Right hindlimb (tissue), 1 donor: ENCODE measurements at places on chromosomes 1 and 21.

- no peak for DNase-seq
Observed at GRCh38 chr1:110011527-110012041, 22.8 kb upstream of the STRIP1 start.

DNA sequence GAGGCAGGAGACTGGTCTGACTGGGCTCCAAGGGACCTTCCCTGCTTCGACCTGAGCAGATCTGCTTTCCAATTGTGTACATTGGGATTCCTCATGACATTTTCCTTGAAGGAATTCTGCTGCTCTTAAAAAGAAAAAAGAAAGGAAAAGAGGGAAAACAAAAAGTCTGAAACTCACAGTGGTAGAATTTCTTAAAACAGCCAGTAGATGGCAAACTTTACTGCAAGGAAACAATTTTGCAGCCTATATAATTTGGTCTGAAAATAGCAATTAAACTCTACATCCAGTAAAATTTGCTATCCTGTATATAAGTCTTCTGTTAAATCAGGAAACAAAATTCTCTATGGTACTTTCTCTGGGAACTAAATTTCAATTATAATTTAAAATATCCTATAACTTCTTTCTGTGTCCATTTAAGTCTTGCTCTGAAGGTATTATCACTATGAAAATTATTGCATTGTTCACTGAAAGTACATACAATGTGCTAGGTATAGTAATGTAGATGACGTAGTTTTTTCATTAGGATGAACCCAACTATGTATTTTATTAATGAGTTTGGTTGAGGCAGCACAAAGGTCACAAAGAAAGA, 59.8 kb downstream of the CRB1 start:
- DNase-seq, result no peak

DNA sequence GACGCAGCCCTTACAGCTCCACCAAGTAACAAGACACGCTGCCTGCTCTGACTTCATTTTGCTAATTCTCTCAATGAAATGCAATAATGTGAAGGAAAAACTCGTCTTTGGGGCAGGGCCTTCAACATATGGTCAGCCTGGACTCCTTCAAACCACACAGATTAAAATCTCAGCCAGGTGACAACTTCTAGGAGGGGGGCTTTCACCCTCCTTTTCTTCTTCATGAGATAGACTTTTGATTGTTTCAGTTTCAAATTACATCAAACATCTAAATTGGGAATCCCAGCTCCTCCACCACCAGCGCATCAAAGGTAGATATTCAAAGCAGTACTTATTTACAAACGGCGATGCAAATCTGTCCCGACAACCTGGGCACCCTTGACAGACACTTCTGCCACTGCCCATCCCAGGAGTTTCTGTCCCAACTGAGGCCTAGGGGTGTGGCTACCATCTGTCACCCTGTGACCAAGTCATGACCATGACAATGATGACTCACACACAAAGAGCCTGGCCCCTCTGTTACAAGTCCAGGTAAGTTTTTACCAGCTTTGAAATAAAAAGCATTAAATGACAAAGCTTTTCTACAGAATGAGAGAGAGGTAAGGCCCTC, 29.7 kb downstream of the SSBP3 start:
- DNase-seq, result no peak

DNA sequence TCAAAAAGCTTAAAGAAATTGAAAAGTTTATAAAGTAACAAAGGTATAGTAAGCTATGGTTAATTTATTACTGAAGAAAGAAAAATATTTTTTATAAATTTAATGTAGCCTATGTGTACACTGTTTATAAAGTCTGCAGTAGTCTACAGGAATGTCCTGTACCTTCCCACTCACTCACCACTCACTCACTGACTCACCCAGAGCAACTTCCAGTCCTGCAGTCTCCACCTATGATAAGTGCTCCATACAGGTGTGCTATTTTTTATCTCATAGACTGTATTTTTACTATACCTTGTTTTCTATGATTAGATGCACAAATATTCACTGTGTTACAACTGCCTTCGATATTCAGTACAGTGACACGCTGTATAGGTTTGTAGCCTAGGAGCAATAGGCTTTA, 106.6 kb downstream of the NR5A2 start:
- no peak for DNase-seq

DNA sequence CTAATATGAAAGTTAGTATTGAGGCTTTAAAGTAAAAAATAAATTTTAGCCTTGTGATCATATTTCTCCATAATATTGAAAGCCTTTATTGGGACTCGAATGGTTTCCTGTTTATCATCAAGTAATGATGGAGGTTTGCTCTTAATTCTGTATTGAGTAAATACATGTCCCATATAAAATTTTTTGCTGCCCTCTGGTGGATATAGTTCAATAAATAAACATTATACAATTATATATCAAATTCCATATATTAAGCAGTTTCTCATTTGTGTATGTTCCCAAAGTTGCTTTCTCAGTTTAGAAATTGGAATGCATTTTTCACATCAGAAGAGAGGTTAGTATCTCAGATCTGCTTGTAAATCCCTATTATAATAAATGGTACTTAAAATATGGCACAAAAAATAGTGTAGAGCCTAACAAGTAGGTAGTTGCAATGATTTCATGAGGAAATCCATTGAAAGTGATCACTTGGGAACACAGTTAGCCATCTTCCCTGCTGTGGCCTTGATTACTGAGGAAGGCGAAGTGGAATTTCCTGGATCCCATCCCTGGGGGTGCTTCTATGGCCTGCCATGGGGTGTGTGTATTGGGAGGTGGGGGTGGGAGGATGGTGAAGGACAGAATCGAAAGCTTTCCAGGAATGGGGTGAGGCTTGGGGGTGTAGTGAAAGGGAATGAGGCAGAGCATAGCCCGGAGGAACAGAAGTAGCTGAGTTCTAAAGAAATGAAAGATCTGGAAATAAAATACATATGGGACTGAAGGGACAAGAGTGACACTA, 84.1 kb upstream of the C21orf91 start:
- no peak for DNase-seq

- peak; percentile 64 for DNase-seq
Observed at GRCh38 chr1:229514578-229515275, 6.6 kb upstream of the NUP133 start.

- no peak for DNase-seq
Observed at GRCh38 chr21:31943561-31943960, 70.7 kb downstream of the HUNK start.

- no peak for DNase-seq
Observed at GRCh38 chr1:218931324-218931723, 242.4 kb upstream of the LYPLAL1 start.

DNA sequence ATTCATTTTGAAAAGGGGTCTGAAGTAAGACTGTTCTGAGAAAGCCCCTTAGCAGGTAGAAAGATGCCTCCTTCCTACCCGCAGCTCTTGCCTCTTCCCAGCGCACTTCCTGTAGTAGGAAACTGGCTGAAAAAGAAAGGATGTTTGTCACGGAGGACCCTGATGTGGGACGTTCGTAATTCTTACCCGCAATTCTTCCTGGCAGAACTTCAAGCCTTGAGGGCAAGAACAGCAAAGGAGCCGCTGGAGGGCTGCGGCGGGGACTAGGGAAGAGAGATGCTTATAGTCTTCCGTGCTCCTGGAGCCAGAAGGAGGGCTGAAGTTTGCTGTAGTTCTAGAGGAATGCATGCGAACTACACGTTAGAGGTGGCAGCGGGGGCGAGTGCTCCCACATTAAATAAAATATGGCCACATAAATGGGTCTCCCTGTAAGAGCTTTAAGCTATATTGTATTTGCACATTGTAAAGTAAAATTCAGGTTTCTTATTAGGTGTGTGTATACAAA, 6.3 kb downstream of the C1orf53 start:
- no peak for DNase-seq

- peak; percentile 58 for DNase-seq
Observed at GRCh38 chr21:29155118-29155932, 24.9 kb downstream of the MAP3K7CL start.

DNA sequence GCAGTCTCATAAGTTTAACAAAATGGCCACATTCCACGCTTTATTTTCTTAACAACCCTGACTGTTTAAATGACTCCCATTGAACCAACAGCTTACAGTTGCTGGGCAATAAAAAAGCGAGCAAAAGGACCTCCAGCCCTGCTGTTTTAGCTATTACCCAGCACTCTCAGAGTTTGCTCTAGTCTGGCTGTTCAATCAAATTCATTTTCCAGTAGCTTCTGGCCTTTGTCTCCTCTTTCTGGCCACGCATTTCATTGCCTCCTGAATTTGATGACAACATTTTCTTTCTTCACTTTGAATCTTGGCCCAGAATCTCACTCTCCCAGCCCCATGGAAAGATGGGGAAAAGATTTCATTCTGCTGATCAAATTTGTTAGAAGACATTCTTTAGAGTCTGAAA, 44.1 kb upstream of the DOCK7 start:
- peak; percentile 67 for DNase-seq

- DNase-seq, result no peak
Observed at GRCh38 chr1:170886460-170886859, 48.9 kb upstream of the MROH9 start.

GRCh38 chr1:65691152-65691900, 101.4 kb upstream of the PDE4B start:
- peak; percentile 55 for DNase-seq

GRCh38 chr1:86101616-86102015, 55.0 kb downstream of the COL24A1 start:
- DNase-seq, result no peak

DNA sequence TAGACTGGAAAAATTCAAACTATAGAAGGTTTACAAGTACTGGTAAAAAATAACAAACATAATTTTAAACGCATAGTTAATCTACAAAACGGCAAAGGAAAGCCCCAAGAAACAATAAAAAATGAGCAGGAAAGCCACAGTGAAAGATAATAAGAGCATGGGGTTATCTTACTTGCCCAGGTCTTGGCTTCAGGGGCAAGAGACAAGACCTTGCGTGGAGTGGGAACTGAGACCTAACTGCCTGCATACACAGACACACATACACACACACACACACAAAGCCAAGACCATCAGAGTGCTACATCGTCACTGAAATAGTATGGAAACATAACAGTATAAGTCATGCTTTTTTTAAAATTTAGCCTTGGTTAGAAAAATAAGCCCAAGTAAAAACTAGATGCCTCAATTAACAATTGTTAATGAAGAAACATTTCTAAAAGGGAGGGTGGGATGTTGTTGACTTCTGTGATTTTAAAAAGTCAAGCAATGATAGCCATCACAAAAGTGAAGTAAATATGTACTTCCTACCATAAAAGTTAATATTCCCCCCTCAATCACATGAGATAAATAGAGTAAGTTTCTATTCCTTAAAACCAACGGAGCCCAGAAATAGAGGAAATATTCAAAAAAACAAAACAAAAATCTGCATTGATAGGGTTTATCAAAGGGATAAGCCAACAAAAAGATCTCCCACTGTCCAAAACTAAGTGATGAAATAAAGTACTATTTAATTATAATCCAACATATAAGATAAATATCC, 29.4 kb upstream of the CRP start:
- DNase-seq, result no peak

GRCh38 chr1:8736927-8737326, 80.5 kb downstream of the RERE start:
- DNase-seq, result no peak

GRCh38 chr1:154759196-154759595, 110.9 kb downstream of the KCNN3 start:
- DNase-seq, result no peak

DNA sequence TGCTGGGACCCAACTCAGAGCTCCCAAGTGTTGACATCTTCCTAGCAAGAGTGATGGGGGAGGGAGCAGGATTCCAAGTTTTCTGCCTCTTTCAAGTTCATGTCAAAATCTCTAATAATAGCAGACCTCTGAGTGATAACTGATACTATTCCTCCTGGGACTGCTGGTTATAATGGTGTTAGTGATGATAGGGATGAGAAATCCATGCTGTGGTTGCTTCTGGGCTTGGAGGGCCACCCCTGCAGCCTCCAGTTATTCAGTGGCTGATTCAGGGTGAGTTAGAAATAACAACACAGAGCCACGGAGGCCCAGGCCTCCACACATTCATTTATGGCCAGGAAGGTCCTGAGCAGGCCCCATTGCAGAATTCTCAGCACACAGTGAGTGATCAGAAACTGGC, 40.6 kb upstream of the ARTN start:
- no peak for DNase-seq

- peak; percentile 52 for DNase-seq
Observed at GRCh38 chr1:59150577-59151386, 146.1 kb upstream of the FGGY start.

DNA sequence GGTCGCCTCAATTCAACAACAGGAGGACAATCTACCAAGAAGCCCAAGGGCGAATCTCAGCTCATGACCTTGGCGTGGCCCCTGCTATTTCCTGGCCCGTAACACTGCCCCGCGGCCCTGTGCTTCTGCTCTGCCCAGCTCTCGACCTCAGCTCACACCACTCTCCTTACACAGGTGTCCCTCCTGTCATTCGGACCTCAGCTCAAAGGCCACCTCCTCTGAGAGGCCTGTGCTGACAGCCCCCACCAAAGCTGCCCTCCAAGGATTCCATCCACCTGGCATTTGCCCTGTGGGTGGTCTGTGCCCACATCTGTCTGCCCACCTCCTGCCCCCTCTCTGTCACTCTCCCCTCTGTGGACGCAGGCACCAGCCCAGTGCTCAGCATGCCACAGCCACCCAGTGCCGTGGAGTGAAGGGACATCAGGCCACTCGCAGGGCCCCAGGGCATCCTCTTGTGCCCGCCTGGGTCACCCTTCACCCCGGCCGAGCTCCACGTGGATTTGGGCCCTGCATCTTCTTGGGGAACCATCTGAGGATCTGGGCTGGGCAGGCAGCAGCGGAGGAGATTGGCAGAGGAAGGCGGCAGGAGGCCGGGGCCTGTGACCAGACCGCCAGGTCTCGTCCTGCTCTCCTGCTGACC, 70.3 kb downstream of the DHRS3 start:
- DNase-seq, result no peak

GRCh38 chr1:65166572-65167305, 18.7 kb downstream of the AK4 start:
- DNase-seq, result no peak

GRCh38 chr1:223079498-223079897, 63.5 kb downstream of the TLR5 start:
- no peak for DNase-seq

DNA sequence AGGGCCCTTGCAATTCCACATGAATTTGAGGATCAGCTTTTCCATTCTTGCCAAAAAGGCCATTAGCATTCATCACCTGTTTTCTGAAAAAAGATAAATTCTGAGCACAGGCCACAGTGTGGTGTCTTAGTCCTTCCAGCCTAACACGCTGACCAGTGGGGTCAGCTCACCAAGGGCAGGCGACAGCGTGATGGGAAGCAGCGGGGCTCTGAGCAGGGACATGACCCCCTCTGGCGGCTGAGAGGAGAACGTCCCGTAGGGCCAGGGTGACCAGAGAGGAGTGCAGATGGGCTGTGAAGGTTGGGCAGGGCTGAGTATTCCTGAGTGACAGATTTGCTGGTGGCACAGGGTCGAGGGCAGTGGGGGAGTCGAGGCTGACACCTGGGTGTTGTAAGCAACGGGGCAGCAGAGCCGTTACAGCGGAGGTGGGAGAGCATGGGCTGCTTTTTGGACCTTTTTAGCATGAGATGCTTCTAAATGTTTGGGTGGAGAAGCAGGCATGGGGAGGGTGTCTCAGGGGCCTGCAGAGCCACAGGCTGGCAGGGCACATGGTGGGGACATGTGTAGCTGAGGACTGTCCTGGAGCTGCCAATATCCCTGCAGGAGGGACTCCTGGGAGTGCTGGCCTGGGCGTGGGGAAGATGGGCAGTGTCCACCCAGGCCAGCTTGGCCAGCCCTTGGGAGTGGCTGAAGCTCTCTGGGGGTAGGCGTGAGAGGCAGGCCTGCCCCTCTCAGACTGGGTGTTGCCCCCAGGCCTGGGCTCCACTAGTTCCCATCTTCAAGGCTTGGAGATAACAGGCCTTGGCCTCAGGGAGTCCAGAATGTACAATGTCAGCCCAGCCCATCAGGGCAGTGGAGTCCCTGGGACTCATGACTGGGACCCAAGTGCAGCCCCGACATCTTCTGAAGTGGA, 8.6 kb upstream of the CALML6 start:
- peak; percentile 85 for DNase-seq

GRCh38 chr1:204506969-204507316, 9.3 kb upstream of the MDM4 start:
- DNase-seq, result peak; percentile 93
